T-helper 22 cell (primary cell): ENCODE measurements at places on chromosomes 7 and 10.

DNA sequence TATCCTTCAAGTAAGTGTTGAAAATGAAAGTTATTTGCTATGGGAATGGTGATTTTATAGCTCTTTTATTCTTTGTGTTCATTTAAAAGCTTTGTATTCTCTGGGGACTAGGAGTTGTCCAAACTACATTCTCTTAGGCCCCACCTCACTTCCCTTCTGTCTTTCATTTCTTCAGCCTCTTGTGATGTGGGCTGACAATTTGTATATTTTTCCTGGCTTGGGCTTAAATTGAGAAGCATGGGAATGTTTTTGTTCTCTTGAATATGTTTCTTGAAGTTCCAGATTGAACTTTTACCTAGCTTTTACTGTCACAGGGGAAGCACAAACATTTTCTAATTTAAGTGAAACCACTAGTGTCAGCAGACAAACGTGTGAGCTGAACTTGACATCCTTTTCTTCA is 27.9 kb downstream of the BBS9 start:
- DNase-seq, result no peak

GRCh38 chr7:74010407-74010806 is 17.6 kb upstream of the ELN start:
- no peak for DNase-seq

- DNase-seq, result no peak
Measured at GRCh38 chr7:94410413-94411187, 15.9 kb downstream of the COL1A2 start.

DNA sequence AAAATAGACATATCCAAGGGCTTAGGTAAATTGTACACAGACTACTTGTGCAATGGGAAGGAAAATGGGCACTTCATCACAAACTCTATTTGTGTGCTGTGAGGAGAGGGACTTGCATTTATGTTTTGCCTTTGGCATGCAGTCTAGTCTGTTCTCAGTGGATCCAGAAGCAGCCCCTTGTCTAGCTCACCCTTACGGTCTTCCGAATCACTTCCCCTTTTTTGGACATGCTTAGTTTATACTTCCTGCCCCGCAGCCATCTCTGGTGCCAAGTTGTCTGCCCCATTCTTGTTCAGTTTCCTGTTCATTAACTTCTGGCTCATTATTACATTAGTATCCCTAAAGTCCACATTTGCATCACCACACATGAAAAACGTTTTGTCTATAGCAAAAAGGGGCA is 161.6 kb downstream of the NRCAM start:
- DNase-seq, result no peak

DNA sequence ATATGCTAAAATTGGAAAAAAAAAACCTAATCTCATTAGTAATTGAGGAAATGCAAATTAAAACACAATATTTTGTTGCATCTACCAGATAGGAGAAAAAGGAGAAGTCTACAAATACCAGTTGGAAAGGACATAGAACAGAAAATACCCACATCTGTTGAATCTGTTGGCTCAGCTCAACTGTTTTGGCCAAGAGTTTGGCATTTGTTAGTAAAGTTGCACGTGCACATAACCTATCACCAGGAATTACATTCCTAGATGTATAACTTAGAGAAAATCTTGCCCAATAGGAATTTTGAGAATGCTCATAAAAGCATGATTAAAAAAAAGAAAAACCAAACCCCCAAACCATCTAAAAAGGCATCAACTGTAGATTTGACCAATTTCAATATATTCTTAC is 282.1 kb upstream of the BMPER start:
- DNase-seq, result no peak
